ENCODE measurements at places on chromosomes 6 and 20.
A peak's percentile ranks its signal among the peaks of the same experiment; 100 is the strongest.

- DNase-seq = no peak
These were observed 255.9 kb upstream of the RIN2 start for GRCh38 chr20:19502169-19502568.

DNA sequence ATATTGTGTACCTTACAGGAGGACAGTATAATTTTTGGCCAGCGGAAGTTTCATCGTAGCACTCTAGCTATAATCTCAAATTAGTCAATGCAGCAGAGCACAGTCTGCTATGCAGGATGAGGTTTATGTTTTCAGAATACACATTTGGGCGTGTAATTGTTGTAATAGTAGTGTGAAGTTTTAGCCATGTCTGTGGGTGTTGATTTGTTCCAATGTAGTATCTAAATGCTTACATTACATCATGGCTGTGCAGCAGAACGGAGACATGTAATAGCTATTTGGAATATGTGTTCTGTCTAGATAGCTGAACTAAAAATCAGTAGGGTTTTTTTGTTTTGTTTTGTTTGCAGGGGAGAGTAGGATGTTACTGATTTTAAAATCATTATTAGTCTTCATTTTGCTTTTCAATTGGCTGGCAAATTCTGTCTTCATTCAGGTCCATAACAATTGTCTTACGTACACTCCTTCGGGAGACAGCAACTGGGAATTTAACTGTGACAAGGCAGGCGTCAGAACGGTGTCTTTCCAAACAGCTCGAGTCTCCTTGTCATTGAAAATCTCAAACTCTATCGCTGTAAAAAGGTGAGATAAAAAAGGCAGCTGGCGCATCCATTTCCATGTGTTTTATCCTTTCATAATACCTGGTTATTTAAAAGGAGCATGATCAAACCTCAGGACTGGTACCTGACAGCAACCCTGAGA lies 65.1 kb upstream of the CDH4 start:
- DNase-seq = no peak

DNA sequence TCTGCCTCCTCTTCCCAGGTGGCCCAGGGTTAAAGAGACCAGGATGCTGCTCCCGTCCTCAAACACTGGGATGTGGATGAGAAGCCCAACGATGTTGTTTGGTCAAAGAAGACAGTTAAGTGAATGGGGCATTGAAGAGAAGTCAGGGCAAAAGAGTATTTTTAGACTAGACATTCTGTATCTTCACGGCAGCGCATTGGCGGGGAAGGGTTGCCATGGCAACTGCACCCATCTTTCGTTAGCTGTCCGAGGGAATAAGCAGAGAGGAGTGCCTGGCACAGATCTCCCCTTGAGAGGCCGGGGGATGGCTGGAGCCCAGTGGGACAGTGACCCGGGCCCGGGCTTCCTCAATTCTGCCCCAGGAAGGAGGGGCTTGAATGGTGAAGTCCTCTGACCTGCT lies 56.4 kb upstream of the GPR31 start:
- no peak for DNase-seq

- no peak for DNase-seq
These were observed 607 bp downstream of the LYRM2 start for GRCh38 chr6:89637960-89638319.

GRCh38 chr6:157269261-157269794 lies 54.0 kb downstream of the TMEM242 start:
- DNase-seq = no peak

DNA sequence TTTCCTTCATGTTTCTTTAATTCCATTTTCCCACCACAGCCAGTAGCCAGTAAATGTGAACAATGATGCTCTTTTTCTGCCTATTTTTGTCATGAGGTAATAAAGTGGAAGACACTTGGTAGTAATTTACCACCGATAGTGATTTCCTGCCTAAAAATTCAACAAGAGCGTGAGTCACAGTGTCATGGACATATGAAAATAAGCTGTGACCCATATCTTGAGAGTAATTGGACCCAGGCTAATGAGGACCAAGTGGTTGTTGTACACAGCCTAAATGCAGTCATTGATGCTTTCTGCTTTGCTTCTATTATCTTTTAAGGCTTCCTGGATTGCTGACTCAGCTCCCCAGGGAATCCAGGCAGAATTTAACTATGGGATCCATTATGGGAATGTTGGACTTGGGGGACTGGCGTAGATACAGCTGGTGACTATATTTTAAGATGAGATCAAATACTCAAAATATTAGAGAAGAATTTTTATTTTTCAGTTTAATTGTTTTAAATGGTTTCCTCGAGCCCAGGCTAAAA lies 265.9 kb upstream of the FERMT1 start:
- DNase-seq = no peak

DNA sequence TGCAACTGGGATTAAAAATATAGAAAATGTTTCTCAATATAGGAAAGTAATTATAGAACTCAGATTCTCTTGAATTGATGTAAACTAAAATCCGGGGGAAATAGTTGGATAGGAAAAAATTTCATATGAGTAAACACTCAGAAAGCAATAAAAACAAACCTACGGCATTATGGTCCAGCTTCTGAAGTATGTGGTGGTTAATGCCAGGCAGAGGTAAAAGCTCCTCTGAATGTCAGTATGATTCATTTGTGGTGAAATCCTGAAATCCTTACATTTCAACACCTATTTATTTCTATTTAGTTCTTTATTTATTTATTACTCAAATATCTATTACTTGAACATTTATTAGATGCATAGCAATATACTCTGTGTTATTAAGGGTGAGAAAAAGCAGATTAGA lies 145.1 kb downstream of the RIMS1 start:
- no peak for DNase-seq

DNA sequence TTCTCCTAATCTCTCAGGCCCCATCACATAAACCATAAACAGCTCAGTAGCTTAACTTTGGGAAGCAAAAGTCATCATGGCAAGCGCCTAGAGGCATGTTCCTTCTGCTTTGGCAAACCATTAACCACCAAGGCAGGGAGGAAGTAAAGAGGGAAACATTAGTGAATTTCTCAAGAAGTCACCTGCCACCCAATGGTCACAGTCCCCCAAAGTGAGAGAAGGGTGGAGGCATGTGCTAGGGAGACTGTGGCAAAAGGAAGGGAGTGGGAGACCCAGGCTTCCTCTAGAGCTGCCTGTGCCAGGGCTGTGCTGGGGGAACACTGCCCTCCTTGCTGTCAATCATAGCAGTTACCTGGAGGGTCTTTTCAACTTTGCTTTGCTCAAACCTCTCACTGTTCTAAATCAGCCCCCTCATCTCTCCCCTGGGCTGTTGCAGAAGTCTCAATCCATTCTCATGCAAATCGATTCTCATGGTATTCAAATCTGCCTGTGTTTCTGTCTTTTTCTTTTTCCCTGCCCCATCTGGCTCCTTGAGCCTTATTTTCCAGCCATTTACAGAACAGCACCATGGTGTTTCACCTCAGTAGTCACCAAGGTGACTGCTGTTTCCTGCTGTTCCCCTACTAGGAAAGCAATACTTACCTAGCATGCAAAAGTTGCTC lies 1.8 kb upstream of the RNF24 start:
- DNase-seq = no peak

DNA sequence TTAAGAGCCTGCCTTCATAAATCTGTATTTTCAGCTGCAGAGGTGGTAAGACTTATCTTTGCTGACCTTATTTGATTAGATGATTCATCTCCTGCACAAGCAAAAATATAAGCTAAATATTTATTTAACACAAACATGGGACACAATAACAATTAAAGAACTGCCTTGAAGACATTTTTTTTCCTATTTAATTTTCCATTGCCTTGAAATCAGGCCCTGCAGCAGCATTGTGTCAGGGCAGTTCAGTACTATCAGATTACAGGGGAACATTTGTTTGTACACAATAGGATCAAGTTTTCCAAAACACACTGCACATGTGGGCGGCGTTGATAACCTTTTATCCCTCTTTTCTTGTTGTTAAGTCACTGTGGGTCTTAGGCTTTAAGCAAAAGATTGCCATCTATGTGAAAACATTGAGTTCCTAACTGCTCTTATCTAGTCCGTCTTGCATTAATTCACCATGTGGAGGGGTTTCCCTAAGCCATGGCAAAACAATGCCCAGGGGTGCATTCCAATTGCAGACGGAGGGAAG lies 7.4 kb downstream of the ADGRF5 start:
- no peak for DNase-seq

DNA sequence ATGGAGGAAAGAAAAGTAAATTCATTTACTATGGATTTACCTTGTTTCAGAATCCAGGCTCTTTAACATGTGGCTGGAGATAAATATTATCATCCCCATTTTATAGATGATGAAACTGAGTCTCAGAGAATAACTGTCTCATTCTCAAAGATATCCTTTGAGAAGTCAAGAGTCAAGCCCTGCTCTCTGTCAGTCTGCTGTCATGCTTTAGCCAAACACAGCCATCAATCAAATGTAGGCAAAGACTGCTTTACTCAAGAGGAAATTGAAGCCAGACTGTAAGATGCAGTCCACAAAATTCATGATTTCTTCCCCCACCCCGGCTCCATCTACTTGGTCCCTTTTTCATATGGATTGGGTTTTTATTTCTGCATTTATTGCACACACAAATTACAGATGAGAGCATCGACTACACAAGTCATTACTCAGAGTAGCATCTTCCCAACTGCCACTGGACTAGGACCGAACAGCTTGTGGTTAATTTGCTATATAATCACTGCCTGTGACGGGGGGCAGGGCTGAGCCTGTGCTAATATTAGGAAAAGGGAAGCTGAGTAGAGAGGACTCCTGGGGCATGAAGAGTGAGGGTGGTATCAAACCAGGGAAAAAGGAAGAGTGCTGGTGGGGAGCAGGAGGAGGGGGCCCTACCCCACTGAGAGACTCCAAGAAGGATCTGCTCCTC lies 102.7 kb upstream of the TOP1 start:
- DNase-seq = no peak

- DNase-seq = no peak
These were observed 122.2 kb downstream of the MAN1A1 start for GRCh38 chr6:119227377-119227776.

DNA sequence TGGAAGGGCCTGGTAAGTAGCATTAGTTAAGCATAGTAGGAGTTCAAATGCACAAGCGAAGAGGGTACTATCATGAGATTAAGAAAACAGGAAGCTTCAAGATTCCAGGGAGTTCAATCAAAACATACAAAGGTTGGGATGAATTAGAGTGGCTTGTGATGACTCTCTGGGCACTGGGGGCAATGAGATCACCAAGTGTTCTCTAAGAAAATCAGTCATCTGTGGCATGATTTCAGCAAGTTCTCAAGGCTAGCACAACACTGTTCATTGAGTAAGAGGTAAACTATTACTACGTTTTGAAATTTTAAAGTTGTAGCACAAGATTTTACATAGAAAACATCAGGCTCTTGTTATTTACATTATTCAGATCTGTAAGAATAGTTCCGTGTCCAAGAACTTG lies 139.7 kb upstream of the FLRT3 start:
- DNase-seq = no peak

DNA sequence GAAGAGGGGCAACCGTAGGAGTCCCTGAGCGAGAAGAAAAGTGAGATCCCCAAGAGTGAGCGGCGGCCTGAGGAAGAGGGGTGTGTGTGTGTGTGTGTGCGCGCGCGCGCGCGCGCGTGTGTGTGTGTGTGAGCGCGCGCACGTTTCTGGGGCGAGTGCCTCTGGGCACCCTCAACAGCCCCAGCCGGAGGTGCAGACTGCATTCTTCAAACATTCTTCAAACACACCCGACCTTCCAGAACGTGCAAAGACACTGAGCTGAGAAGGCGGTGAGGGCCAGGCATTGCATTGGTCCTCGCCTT lies 76.2 kb upstream of the FOXP4 start:
- peak; percentile 2 for DNase-seq

DNA sequence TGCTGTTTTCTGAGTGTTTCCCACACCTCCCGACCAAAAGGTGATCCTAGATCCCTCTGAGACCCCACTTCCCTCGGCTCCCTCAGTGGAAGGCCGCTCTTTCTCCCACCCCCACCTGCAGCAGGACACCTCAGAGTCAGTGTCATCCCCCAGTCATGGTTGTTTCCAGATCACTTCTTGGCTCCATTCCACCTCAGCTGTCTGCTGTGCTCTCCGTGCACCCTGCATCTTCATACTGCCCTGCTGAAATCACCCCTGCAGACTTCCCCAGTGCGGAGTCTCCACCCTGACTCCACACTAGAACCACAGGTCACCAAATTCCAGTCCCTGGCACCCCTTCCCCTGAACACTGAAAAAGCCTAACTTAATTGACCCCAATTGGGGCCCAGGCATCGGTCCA lies 255.1 kb upstream of the CDYL start:
- DNase-seq = no peak

GRCh38 chr20:63471717-63471980 lies 806 bp downstream of the KCNQ2 start:
- no peak for DNase-seq

- no peak for DNase-seq
These were observed 113.2 kb downstream of the TMEM170B start for GRCh38 chr6:11650711-11651110.

GRCh38 chr6:135451617-135452190 lies 45.8 kb downstream of the AHI1 start:
- DNase-seq = peak; percentile 54

- DNase-seq = no peak
These were observed 266.6 kb downstream of the COL12A1 start for GRCh38 chr6:74939151-74939708.

GRCh38 chr20:23663180-23663579 lies 25.4 kb upstream of the CST3 start:
- no peak for DNase-seq

DNA sequence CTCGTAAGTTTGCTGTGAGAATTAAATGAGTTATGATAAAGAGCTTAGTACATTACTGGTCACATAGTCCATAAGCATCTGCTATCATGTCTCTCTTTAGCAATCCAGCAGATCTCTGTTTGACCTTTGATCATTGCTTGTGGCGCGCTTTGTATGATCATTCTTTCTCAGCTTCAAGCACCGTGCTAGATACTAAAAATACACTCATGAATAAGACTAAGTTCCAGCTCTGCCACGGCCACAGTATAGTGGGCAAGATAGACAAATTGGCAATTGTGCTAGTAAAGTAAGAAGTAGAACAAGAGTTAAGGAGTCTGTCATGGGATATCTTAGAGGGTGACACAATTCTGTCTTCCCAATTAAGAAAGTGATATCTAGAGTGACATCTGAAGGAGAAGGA lies 75.2 kb upstream of the ADGRF1 start:
- DNase-seq = no peak

DNA sequence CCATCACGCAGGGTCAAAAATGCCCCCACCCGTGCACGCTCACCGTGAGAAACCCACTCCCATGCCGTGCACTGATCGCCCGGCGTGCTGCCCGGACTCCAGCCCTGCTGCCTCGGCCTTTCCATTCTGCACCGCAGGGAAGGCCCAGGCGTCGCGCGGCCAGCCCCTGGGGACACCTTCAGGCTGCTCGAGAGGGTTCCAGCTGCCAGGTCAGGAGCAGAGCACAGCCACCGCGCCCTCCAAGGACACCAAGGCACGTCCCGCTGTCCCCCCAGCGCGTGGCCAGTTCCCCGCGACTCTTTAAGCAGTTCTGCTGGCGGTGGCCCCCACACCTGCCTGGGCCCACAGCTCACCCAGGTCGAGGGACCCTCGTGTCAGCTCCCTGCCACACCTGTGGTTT lies 314.3 kb upstream of the QKI start:
- no peak for DNase-seq

DNA sequence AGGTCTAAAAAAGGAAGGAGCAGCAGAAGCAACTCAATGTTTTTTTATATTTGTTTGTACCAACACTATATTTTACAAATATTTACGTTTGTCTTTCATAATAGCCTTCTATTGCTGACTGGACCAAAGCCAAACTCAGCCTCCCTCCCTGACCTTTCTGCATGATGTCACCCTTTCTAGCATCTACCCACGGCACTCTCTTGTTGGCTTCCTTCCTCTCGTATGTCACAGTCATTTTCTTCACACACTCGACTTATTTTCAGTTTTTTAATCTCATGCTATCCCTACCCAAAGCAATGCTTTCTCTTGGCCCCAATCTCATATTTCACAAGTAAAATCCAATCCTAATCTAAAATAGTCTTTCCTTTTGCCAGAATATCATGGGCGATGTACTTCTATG lies 16.3 kb upstream of the FAM8A1 start:
- DNase-seq = no peak

Measured in CD4-positive, alpha-beta T cell treated with Interleukin-12 subunit alpha and Interleukin-12 subunit beta, for 1 hour (primary cell).